ENCODE measurements at places on chromosomes 2 and 18. TPM values are rescaled to one million over a fixed set of nuclear protein-coding genes. Genes with fewer than 3 reads are reported as not detected.

DIPK1C gene
- total RNA-seq, result 0.21 TPM

RBKS gene
- 2.0 TPM for total RNA-seq

DNA sequence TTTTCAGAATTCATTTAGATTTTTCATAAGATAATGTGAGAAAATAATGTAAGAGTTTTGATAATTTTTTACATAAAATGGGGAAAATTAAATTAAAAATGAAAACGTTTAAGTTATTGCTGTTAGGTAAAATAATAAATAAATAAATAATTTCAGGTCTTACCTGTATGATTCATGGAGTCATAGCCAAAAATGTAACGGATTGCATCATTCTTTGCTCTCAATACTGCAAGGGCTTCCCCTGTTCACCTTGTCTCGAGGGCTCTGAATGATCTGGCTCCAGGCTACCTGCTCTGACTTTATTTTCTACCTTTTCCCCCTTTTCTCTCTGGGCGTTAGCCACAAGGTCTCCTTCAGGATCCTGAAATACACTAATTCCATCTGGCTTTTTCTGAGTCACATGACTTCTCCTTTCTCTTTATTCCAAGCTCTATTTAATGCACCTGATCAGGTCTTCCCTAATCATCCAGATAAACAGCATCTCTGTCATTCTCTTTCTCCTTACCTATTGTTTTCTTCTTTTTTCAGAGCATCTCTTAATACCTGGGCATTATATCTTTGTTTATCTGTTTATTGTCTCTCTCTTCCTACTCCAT is 30.0 kb upstream of the CFAP36 start:
- DNase-seq, result no peak
- H3K4me1 ChIP-seq, result no peaks in the 10 kb centered on the region
- H3K27me3 ChIP-seq, result no peaks in the 10 kb centered on the region
- H3K36me3 ChIP-seq, result no peaks in the 10 kb centered on the region

- no peak for DNase-seq
- no peaks in the 10 kb centered on the region for H3K4me1 ChIP-seq
- H3K27me3 ChIP-seq, result peaks cover 8% of the 10 kb centered on the region
- H3K4me3 ChIP-seq, result no peak overlapping the region
- no peaks in the 10 kb centered on the region for H3K36me3 ChIP-seq
Measured at GRCh38 chr18:49018554-49019445, 68.0 kb upstream of the SMAD7 start.

DNA sequence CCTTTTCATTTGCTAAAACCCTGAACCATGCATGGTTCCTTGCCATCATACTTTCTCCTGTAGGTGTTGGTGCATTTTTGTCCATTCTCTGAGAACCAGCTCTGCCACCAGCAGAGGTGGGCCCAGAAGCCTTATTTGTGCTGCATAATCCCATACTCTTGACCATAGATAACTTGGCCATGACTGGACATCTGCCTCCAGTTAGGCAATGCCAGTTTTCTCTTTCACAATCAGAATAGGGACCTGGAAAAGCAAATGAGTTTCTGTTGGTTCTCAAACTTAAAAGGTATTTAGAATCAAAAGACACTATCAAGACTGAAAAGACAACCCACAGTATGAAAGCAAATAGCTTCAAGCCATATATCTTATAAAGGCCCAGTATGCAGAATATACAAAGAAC is 167.3 kb downstream of the MAIP1 start:
- DNase-seq, result no peak
- H3K4me3 ChIP-seq, result no peak overlapping the region
- peaks cover 6% of the 10 kb centered on the region for H3K4me1 ChIP-seq
- no peak overlapping the region for H3K27ac ChIP-seq
- H3K36me3 ChIP-seq, result no peaks in the 10 kb centered on the region
- peaks cover 4% of the 10 kb centered on the region for H3K27me3 ChIP-seq

DNA sequence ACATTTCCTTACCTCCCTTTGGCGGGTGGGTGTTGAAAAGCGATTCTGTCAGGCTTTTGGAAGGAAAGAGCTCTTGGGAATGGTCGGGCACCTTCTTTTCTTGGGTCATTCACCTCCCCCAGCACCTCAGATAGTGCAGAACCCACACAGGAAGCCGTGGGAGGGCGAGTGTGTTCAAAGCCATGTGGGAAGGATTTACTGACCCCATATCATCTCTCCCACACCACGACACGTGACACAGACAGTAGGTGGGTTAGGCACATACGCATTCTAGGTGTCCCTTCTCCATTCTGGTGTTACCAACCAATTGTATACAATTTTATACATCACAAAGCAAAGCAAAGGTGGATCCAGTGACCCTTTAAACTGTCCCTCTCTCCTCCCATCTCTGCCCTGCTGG is 263.7 kb upstream of the REV1 start:
- H3K27me3 ChIP-seq, result no peaks in the 10 kb centered on the region
- peaks cover 2% of the 10 kb centered on the region for H3K4me1 ChIP-seq
- no peak overlapping the region for H3K27ac ChIP-seq
- no peak for DNase-seq
- H3K36me3 ChIP-seq, result no peaks in the 10 kb centered on the region

DNA sequence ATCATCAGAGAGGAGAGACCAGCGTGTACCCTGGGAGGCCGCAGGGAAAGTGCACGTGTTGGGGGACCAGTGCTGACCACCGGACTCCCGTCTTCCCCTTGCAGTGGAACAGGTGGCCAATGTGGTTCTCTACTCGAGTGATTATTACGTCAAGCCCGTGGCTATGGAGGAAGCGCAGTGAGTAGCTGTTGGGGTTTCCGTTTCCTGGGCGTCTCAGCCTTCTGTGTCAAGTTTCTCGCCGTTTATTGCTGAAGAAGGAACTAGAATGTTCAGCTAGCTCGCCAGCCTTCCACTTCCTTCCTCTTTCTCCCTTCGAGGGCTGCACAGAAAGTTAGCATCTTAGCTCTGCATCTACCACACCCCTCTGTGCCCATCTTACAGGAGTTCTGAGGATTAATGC is 22.8 kb upstream of the DGKD start:
- H3K27ac ChIP-seq, result no peak overlapping the region
- no peaks in the 10 kb centered on the region for H3K36me3 ChIP-seq
- peaks cover 11% of the 10 kb centered on the region for H3K4me1 ChIP-seq

DNA sequence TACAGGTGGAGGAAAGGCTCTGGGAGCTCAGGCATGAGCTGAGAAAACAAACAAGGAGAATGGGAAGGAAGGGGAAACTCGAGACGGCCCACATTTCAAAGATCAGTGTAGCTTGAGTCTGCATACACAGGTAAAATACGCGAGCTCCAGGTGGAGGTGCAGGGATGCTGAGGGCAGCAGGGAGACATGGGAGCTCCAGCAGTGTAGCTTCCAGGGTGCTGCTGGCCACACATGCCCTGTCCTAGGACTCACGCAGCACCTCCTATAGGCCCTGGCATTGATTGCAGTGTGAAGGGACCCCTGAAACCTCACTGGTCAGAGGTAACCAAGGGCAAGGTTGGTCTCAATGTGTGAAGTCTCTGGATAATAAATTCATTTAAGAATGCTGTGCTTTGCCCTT is 362.8 kb upstream of the HS6ST1 start:
- no peak overlapping the region for H3K4me3 ChIP-seq
- peaks cover 3% of the 10 kb centered on the region for H3K27me3 ChIP-seq
- no peaks in the 10 kb centered on the region for H3K4me1 ChIP-seq

GRCh38 chr2:143482771-143483170 is 353.6 kb downstream of the ARHGAP15 start:
- H3K4me1 ChIP-seq, result peaks cover 9% of the 10 kb centered on the region
- no peak overlapping the region for H3K4me3 ChIP-seq
- no peak for DNase-seq
- H3K36me3 ChIP-seq, result no peaks in the 10 kb centered on the region
- no peak overlapping the region for H3K27ac ChIP-seq
